ENCODE measurements at places on chromosomes 7 and 10. TPM values are rescaled to one million over a fixed set of nuclear protein-coding genes. Genes with fewer than 3 reads are reported as not detected.

Gene EVX1
- not detected for total RNA-seq

Gene CTAGE8
- 0.19 TPM for total RNA-seq

Gene CRHR2
- not detected for total RNA-seq

Gene SLC39A12
- total RNA-seq, result not detected

Gene TMEM176B
- not detected for total RNA-seq

Gene PPP1R3A
- total RNA-seq, result not detected

Gene ITIH5
- 1.4 TPM for total RNA-seq

Gene HEPACAM2
- 0.28 TPM for total RNA-seq

Gene PON1
- total RNA-seq, result not detected

Gene CRCP
- 20.5 TPM for total RNA-seq

Gene EIF4EBP2
- total RNA-seq, result 24.7 TPM

Gene ST8SIA6
- total RNA-seq, result not detected

Gene PPP1R17
- total RNA-seq, result not detected

Gene NKX2-3
- total RNA-seq, result not detected

All from regular cardiac myocyte (primary cell).